Bronchial epithelial cell (primary cell): ENCODE measurements at places on chromosomes 16 and 17.
A peak's percentile ranks its signal among the peaks of the same experiment; 100 is the strongest.

DNA sequence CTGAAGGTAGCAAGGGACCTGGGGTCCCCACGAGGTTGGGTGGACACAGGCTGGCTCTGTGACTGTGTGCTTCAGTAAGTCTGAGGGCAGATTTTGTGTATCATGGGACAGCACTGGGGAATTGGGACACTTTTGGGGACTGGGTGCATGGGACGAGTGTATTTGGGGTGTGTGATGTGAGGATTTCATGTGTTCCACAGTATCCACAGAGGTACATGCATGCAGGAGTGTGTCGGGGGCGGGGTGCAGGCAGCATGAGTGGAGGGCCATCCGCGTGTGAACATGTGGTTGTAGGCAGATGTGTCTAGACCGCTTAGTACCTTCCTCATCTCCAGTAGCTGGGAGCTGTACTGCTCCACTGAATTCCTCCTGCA lies 1.1 kb upstream of the DLX3 start:
- DNase-seq: no peak

- DNase-seq: peak; percentile 83
Measured at GRCh38 chr17:74431568-74432423, at the start of gene GPRC5C. Gene GPRC5C (plus strand): TSS chr17:74432088. CDS start chr17:74439777, 7,689 bp downstream.

- no peak for DNase-seq
Measured at GRCh38 chr17:21104608-21105007, 22.2 kb upstream of the DHRS7B start.

GRCh38 chr17:75481194-75482068 lies 25.0 kb downstream of the TMEM94 start:
- no peak for DNase-seq

- no peak for DNase-seq
Measured at GRCh38 chr17:77610518-77610893, 348.0 kb upstream of the TNRC6C start.

- no peak for DNase-seq
Measured at GRCh38 chr16:26688105-26688504, 378.6 kb upstream of the C16orf82 start.

DNA sequence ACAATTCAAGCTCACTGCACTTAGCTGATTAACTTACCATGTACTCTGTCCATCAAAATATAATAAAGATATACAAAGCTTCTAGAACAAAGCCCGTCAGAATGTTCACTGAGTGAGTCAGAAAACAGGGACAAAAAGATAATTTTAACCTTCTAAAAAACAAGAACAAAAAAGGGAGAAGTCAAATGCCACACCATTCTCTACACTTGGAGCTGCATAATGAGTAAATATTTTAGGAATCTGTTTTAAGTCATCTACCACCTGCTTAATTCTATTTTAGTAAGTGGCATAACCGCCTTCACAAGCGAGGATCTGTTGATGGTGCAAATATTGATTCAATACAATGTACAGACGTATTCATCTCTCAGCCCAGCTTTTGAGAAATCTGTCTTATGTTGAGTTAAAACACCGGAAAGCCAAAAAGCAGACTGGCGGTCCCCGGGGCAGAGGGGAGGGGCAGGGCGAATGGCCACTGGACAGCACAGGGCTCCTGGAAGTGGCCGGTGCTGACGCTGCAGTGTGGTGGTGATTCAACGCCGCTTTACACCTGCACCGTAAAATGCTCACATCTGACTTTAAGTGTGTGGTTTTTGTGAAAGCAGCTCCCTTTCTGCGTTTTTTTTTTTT lies 20.1 kb downstream of the RAB40B start:
- DNase-seq: no peak

DNA sequence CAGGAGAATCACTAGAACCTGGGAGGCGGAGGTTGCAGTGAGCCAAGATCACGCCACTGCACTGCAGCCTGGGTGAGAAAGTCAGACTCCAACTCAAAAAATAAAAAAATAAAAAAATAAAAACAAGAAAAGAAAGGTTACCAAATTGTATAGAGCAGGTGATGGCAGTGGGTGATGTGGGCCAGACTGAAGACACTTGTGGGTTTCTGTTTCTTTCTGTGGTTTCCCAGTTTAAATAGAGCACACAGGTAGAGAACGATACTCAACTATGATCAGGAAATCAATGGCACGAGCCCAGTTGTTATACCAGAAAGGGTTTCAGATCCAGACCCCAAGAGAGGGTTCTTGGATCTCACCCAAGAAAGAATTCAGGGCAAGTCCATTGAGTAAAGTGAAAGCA lies 32.6 kb downstream of the NUBP1 start:
- DNase-seq: no peak

DNA sequence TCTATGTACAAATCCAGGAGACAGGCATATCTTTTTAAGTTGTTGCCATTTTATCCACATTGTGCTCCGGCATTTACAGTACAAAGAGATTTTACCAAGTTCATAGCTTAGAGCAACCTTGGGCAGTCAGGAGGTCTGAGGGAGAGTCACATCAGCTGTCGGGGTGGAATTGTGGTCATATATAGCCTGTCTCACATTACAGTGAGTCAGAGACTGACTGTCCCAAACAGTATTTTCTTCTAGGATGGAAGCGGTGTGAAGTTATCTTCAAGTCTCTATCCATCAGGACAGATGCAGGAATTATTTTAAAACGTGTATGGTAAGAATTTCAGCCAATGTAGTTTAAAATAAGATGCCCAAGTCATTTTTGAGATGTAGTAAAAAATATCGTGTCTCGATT lies 53.0 kb downstream of the GPRC5B start:
- peak; percentile 56 for DNase-seq
